Stimulated activated naive B cell treated with anti-CD40 and anti-IgM and Interleukin-4, amounts not matched to agents 10 μg/mL and 1 μg/mL and 100 μg/mL, for 72 hours (primary cell): ENCODE measurements at places on chromosomes 7 and 10.
A peak's percentile ranks its signal among the peaks of the same experiment; 100 is the strongest.

GRCh38 chr10:68989317-68989990, 851 bp downstream of the KIFBP start:
- no peak for DNase-seq

GRCh38 chr7:148903504-148903903, 19.4 kb upstream of the EZH2 start:
- no peak for DNase-seq

- no peak for DNase-seq
Measured at GRCh38 chr7:18905316-18905943, 212.0 kb downstream of the TWIST1 start.

DNA sequence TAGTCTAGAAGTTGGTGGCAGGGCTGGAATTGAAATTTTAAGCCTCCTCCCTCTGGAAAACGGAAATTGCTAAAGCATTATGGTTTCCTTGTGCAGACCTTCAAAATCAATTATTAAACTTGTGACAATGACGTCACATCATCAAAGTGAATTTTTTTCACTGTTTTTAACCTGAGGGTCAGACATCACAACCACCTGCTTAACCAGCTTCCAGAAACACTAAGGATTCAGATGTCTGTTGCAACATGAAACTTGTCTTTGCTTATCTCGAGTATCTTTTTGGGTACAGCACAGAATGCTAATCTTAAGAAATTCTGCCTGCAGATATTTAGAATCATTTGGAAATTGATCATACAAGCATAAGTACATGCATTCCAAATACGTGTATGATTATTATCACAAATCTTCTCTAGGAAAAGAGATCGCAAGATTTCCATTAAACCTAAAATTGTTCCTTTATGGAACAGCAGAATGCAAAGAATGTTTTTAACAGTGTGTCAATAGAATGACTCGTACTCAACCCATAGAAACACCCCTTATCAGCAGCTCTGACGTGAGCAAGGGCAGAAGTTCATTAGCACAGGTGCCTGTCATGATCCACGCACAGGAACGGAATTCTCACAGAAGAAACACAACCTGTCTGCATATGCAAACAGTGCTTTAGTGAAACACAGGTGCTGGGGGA, 4.1 kb upstream of the GTPBP4 start:
- no peak for DNase-seq

DNA sequence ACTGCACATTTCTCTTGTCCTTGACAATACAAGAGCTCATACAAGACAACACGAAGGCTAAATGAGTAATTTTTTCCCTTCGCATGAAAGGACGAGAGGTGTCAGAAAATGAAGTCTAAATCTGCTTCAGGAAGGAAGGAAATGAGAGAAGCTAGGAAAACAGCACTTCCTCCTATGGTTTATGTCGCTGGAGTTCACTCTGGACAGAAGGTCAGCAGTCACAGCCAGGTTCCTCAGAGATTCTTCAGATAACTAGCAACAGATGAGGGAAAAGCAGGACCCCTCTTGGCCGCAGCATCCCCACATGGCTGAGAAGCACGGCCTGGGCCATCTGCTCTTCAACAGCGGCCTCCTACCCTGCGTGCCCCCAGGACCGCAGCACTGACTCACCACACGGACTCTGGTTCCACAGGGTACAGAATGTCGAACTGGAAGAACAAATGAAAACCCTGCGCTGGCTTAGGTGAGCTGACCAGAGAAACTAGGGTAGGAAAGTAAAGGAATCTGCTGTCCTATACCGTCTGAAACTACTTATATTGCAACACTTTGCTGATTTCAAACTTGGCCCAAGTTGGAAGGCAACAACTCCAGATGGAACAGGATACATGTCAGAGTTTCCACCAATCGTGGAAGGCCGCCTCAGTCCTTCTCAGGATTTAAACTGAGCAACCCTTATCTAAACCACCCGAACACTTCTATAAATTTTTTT, 26.3 kb downstream of the DNMBP start:
- DNase-seq: no peak

- DNase-seq: no peak
Measured at GRCh38 chr10:7686351-7687171, 16.6 kb upstream of the ITIH2 start.

- DNase-seq: no peak
Measured at GRCh38 chr7:82704121-82704520, 260.5 kb upstream of the CACNA2D1 start.

- no peak for DNase-seq
Measured at GRCh38 chr7:23685731-23686130, 5.7 kb downstream of the FAM221A start.

DNA sequence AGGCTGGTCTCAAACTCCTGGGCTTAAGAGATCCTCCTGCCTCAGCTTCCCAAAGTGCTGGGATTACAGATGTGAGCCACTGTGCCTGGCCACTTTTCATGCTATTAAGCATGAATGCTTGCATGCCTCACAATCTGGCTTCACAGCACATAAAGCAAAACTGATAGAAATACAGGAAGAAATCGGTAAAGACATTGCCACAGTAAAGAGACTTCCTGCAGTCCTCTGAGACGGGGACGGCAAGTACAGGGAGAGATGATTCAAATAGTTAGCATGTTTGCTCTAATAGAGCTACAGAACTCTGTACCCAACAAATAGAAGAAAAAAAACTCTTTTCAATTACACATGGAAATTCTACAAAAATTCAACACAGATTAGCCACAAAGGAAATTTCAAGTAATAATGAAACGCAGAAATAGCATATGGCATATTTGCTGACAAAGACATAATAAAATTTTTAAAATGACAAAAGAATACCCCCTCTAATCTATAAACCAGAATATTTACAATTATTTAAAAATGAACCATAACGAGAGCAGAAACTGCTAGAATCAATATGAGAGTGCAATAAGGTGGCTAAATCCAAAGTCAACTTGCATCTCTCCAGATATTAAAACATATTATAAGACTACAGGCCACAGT, 32.3 kb downstream of the CARD11 start:
- no peak for DNase-seq

- no peak for DNase-seq
Measured at GRCh38 chr10:88256013-88256680, 327.0 kb downstream of the RNLS start.

GRCh38 chr10:124298891-124299290, 119.8 kb downstream of the OAT start:
- no peak for DNase-seq

- DNase-seq: peak; percentile 75
Measured at GRCh38 chr10:72260976-72261783, 12.5 kb upstream of the DDIT4 start.

GRCh38 chr10:52566471-52567246, 205.9 kb downstream of the MBL2 start:
- DNase-seq: no peak

- DNase-seq: no peak
Measured at GRCh38 chr10:32953277-32953927, 4.6 kb downstream of the ITGB1 start.

DNA sequence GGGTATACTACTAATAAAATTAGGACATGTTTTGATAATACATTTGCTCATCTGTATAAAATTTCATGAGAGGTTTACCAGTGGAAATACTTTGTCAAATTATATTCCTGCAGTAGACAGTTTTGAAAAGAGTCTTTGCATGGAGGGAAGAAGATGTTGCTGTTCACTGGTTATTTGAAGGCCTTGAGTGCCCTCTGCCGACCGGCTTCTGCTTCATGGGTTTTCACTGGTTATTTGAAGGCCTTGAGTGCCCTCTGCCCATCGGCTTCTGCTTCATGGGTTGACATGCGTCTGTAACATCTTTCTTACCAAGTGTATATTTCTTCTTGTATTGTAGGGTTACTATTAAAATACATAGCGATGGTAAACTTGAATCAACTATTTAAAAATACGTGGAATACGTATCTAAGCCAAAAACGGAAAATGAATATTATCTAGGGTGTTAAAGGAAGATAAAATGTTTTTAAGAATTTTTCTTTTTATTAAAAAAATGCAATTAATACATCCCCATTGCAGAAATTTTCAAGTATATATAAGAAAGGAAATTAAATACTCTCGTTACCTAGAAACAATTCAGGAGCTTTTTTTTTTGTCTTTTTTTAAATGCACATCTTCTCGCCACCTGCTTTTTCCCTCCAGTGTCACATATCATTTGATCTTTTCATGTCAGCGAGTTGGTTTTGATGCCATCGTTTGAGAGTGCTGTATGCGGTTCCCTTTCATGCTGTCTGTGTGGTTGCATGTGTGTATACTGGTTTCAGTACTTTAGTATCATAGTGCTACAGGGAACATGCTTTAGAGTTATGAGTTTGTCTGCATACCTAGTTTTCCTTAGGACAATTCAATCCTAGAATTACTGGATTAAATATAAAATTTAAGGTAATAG, 73.4 kb downstream of the SHH start:
- DNase-seq: peak; percentile 44

GRCh38 chr10:24307696-24308485, 99.0 kb downstream of the KIAA1217 start:
- no peak for DNase-seq

DNA sequence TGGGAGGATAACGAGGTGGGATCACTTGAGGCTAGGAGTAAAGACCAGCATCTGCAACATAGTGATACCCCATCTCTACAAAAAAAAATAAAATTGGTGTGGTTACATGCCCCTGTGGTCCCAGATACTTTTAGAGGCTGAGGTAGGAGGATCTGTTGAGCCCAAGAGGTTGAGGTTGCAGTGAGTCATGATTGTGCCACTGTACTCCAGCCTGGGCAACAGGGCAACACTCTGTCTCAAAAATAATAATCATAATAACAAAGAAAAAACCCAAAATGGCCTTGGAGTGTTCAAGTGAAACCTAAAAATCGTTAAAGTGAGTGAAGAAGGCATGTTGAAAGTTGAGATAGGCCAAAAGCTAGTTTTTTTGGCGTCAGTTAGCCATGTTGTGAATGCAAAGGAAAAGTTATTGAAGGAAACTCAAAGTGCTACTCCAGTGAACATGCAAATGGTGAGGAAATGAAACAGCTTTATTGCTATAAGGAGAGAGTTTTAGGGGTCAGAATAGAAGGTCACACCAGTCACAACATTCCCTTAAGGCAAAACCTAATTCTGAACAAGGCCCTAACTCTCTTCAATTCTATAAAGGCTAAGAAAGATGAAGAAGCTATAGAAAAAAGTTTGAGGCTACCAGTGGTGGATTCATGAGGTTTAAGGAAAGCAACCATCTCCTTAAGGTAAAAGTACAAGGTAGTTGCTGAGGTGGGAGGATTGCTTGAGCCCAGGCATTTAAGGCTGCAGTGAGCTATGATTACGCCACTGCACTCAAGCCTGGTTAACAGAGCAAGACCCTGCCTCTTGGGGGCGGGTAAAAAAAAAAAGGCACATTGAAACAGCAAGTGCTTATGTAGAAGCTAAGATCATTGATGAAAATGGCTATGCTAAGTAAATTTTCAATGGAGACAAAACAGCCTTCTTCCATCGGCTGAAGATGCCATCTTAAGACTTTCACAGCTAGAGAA, 45.4 kb upstream of the STOX1 start:
- peak; percentile 28 for DNase-seq

- DNase-seq: no peak
Measured at GRCh38 chr10:130174328-130174727, 38.1 kb downstream of the GLRX3 start.
